Left colon (tissue), 2 donors: ENCODE measurements at places on chromosomes 6 and 20. TPM values are rescaled to one million over a fixed set of nuclear protein-coding genes. Genes with fewer than 3 reads are reported as not detected.

The LPIN3 gene
- total RNA-seq: 57.0 TPM

The ASF1A gene
- total RNA-seq: 17.1 TPM

The SRSF12 gene
- total RNA-seq: not detected

The POFUT1 gene
- 36.6 TPM for total RNA-seq

The EPB41L1 gene
- 63.1 TPM for total RNA-seq

The GLP1R gene
- total RNA-seq: not detected

GRCh38 chr20:37657924-37658804, 35.7 kb upstream of the CTNNBL1 start:
- no peak for DNase-seq

DNA sequence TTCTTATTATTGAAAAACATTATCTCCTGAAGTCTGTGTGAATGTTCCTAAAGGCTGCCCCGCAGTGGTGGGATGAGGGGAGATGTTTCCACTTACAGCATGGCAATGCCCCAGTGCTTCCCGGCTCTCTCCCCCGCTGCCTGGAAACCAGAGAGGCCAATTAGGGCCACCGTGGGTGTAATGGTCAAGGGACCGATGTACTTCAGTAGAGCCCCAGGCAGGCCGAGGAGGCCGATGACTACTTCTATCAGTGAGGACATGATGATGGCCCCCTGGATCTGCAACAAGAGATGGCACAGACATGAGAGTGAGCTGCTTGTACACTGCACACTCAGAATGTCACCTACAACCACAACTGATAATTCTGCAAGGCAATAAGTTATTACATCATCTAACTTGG, 117.8 kb downstream of the SLC23A2 start:
- DNase-seq: no peak

- DNase-seq: no peak
Observed at GRCh38 chr20:14726591-14726990, 389.2 kb upstream of the FLRT3 start.

DNA sequence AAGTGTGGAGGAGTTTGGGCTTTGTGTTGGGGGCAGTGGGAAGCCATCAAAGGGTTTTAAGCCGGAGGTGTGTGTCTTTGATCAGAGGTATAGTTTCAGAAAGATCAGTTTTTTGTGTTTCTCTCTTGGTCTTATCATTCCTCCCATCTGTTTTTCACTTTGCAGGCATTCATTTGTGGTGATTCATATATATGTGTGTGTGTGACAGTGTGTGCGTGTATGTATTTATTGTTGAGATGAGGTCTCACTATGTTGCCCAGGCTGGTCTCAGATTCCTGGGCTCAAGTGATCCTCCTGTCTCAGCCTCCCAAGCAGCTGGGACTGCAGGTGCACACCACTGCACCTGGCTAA, 11.1 kb upstream of the SERINC3 start:
- no peak for DNase-seq

DNA sequence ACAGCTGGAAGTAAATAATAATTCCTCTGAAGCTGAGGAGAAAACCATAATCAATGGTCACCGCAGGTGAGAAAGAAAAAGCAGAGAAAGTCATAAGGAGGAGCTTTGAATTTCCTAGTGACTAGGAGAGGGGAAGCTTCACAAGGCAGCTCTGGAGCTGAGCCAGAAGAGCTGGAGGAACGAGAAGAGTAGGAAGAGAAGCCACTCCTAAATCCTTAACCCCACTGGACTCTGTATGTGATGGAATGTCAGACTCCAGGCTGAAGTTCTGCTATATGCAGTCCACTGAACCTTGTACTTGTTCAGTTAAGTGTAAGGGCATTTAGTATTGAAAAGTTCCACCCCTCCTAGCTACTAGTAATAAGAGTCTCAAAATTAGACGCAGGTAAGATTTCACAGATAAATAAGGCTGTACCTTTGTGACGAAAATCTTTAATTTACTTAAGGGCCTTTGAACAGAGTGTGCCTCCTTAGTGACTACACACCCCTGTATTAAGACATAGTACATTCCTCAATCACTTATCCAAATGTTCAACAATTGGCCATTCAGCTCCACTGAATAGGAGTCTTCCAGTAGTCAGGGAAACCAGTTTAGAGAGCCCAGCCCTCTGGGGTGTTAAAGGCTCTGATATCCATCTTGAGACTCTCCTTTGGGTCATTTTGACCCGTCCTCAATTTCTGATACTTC, 71.4 kb upstream of the UFL1 start:
- peak; percentile 6 for DNase-seq

DNA sequence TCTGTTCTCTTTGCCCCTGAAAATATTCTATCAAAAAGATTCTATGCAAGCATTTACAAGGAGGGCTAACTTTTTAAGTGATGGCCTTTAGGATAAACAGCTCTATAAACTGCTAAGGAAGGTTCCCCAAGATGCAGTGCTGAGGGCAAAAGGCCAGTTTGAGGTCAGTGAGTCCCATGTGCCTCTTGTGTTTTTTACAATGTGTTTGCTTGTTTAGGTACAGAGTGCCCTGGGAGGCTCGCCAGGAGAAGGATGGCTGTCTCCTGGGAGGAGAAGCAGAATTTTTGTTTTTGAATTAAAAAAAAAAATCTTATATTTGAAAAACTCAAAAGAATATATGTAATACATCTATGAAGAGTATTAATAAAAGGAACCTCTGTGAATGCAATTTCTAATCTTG, 12.8 kb downstream of the MTCH1 start:
- DNase-seq: no peak

GRCh38 chr20:35395728-35396127, 16.0 kb downstream of the UQCC1 start:
- DNase-seq: no peak

- no peak for DNase-seq
Observed at GRCh38 chr6:148177589-148178233, 164.9 kb upstream of the SASH1 start.

DNA sequence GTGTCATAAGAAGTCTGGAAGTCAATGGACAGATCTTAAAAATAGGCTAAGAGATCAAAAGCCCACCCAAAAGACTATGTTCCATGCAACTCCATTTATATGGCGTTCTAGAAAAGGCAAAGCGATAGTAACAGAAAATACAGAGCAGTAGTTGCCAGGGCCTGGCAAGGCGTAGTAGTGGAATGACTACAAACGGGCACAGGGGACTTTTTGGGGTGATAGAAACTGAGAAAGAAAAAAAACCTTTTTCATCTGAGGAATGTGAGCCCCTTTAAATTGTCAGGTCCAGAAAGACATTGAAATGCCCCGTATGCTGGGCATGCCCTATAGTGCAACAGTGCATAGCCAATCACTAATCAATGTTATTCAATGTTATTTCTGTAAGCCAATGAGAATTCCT, 47.2 kb upstream of the FAM50B start:
- no peak for DNase-seq

DNA sequence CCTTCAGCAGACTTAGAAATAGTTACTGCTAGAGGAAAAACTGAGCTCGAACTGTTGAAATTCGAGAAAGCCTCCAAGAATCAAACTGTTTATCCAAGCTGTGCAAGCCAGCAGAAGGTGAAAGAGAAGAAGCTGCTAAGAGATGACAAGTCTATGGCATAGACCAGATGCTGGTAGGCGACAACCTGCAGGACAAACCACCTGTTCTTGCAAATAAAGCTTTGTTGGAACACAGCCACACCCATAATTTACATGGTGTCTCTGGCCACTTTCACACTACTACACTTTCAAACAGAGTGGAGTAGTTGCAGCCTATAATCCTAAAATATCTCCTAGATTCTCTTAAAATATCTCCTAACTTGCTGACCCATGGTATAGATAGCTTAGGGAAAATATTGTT, 33.3 kb downstream of the TNFRSF21 start:
- no peak for DNase-seq
